Naive B cell (primary cell): ENCODE measurements at places on chromosomes 2 and 18. TPM values are rescaled to one million over a fixed set of nuclear protein-coding genes. Genes with fewer than 3 reads are reported as not detected.

DNA sequence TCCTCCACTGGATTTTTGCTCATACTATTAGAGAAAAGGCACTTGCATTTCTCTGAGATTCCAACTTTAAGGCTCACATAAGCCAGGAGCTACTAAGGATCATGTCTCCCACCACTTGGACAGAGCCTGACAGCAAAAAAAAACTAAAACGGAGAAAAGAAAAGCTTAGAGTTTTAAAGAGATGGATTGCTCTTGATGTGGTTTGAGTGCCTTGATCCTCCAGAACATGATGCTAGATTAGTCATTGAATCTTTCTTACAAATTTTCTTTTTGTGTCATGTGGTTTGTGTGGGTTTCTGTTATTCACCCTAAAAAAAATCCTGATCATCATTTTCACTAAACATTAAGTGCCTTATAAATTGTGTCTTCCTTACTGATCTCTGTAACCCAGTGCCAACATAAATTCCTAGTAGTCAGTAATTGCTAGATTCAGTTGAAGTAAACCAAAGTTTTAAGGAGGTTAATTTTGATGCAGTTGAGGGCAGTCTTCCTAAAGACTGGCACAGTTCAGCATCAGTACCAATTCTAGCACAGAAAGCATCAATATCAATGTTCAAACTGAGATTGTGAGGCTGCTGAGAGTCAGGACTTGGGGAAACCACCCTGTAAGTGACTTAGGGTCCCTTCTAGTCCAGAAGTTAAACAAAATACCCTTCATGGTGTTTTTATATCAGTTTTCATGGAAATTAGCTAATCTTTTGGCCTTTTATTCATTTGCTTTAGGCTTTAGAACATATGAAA is 206.3 kb downstream of the RAD51AP2 start:
- no peaks in the 10 kb centered on the region for H3K27me3 ChIP-seq
- H3K27ac ChIP-seq, result no peak overlapping the region
- no peaks in the 10 kb centered on the region for H3K36me3 ChIP-seq
- H3K4me3 ChIP-seq, result no peak overlapping the region
- H3K4me1 ChIP-seq, result no peaks in the 10 kb centered on the region

GRCh38 chr2:1593371-1594122 is 150.8 kb downstream of the PXDN start:
- H3K27me3 ChIP-seq, result peaks cover 18% of the 10 kb centered on the region
- DNase-seq, result no peak
- H3K4me1 ChIP-seq, result peaks cover 5% of the 10 kb centered on the region
- H3K27ac ChIP-seq, result no peak overlapping the region
- no peak overlapping the region for H3K4me3 ChIP-seq
- no peaks in the 10 kb centered on the region for H3K36me3 ChIP-seq

DNA sequence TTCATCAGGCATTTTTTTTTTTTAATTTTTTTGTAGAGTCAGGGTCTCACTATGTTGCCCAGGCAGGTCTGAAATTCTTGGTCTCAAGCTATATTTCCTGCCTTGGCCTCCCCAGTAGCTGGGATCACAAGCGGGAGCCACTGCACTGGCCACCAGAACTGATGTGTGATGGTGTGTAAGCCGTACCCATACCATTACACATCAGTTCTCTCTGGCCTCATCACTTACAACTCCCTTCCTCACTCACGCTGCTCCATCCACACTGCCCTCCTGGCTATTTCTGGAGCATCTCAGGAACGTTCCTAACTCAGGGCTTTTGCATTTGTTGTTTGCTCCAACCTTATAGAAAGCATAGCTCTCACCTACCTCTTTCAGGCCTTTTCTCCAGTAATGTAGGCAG is 834.5 kb upstream of the ID2 start:
- no peak overlapping the region for H3K4me3 ChIP-seq
- no peak for DNase-seq
- no peaks in the 10 kb centered on the region for H3K36me3 ChIP-seq
- H3K27ac ChIP-seq, result no peak overlapping the region
- peaks cover 6% of the 10 kb centered on the region for H3K27me3 ChIP-seq

DNA sequence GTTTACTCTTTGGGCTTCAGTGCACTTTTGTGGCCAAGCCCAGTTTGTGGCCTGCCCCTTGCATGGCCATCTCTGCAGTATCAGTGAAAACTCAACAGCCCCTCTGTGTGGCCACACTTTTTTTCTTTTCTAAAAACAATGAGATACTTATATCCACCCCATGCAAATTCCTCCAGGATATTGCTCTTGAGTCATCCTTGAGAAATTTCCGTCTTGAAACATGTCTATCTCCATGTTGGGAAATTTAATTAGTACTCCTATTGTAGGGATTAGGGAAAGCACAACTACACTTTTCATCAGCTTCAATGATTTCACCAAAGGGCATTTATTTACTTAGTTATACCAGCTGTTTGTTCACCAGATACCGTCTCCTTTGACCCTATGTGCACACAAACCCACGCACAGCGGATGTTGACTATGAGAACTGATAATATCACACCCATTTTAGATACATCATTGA is 993.1 kb downstream of the TSN start:
- H3K36me3 ChIP-seq, result no peaks in the 10 kb centered on the region
- no peak overlapping the region for H3K4me3 ChIP-seq
- H3K27me3 ChIP-seq, result no peaks in the 10 kb centered on the region
- no peaks in the 10 kb centered on the region for H3K4me1 ChIP-seq

DNA sequence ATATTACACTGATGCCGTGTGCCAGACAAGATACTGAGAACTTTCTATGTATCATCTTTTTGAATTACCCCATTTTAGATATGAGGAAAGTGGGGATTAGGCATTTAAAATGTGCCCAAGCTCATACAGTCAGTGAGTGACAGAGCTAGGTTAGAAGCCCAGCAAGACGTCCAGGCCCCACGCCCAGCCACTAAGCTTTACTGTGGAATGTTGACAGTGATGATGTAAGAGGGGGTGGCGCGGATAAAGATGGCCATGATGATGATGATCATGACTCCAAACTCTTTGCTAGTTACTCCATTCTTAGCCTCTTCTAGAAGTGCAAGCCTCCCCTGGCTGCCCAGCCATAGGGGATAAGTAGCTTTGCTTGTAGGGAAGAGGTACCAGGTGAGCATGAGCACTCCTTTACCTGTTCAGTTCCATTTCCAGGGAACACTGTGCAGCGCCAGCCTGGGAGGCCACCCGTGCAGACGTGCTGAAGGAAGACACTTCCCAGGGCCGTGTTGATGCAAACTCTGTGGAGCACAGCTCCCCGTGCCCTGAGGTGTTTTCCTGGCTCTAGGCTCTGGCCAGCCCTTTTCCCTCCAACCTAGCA is 65.5 kb downstream of the BCL2L11 start:
- no peak overlapping the region for H3K27ac ChIP-seq
- peaks cover 6% of the 10 kb centered on the region for H3K27me3 ChIP-seq
- DNase-seq, result no peak
- H3K36me3 ChIP-seq, result no peaks in the 10 kb centered on the region
- H3K4me1 ChIP-seq, result no peaks in the 10 kb centered on the region

DNA sequence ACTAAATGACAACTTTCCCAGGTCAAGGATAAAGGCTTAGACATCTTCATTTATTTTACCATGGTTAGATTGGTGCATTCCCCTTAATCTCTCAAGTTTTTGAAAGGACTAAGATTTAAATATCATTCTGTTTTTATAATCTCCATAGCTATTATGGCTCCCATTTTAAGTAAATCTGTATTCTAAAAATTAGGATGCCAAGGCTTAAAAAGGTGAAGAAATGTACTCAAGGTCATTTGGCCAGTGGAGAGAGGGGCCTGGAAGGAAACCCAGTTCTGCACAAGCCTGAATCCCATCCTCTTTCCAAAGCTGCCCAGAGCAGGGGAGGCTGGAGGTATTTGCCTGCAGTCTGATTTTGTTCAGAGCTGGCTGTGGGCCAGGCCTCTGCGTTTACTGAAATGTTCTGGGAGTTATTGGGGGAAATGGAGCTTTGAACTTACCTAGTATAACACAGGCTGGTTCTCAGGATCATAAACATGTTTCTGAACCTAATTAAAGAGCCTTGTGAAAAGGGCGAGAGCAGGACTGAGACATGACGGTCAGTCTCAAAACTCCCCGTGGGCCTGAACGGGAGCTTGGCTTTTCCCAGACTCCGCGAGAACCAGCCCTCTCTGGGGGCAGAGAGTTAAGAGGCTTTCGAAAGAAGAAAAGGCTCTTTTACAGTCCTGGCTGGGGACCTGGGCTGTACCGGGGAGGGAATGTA is 85.6 kb downstream of the DDX1 start:
- no peaks in the 10 kb centered on the region for H3K4me1 ChIP-seq
- H3K27me3 ChIP-seq, result peaks cover 26% of the 10 kb centered on the region
- H3K27ac ChIP-seq, result no peak overlapping the region
- no peak overlapping the region for H3K4me3 ChIP-seq
- DNase-seq, result no peak

DNA sequence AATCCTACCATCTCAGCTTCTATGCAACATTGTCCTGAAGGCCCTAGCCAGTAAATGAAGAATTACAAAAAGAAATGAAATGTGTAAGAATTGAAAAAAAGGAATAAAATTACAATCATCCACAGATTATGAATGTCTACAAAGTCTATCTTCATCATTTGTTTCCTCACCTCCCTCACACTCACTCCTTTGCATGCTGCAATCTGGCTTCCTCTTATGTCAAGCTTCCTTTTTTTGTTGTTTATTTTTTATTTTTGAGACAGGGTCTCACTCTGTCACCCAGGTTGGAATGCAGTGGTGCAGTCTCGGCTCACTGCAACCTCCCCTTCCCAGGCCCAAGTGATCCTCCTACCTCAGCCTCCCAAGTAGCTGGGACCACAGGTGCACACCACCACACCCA is 129.0 kb downstream of the CABYR start:
- H3K4me1 ChIP-seq, result peaks cover 20% of the 10 kb centered on the region
- H3K36me3 ChIP-seq, result no peaks in the 10 kb centered on the region
- DNase-seq, result no peak
- no peak overlapping the region for H3K4me3 ChIP-seq

GRCh38 chr18:47801817-47802216 is 128.6 kb downstream of the SMAD2 start:
- peaks cover 25% of the 10 kb centered on the region for H3K27me3 ChIP-seq
- H3K4me3 ChIP-seq, result no peak overlapping the region
- no peaks in the 10 kb centered on the region for H3K4me1 ChIP-seq
- H3K36me3 ChIP-seq, result no peaks in the 10 kb centered on the region
- no peak overlapping the region for H3K27ac ChIP-seq
- no peak for DNase-seq

- no peak for DNase-seq
- no peaks in the 10 kb centered on the region for H3K36me3 ChIP-seq
- peaks cover 8% of the 10 kb centered on the region for H3K4me1 ChIP-seq
- no peak overlapping the region for H3K4me3 ChIP-seq
- peaks cover 21% of the 10 kb centered on the region for H3K27me3 ChIP-seq
Observed at GRCh38 chr2:40457366-40457765, 5.5 kb upstream of the SLC8A1 start.

DNA sequence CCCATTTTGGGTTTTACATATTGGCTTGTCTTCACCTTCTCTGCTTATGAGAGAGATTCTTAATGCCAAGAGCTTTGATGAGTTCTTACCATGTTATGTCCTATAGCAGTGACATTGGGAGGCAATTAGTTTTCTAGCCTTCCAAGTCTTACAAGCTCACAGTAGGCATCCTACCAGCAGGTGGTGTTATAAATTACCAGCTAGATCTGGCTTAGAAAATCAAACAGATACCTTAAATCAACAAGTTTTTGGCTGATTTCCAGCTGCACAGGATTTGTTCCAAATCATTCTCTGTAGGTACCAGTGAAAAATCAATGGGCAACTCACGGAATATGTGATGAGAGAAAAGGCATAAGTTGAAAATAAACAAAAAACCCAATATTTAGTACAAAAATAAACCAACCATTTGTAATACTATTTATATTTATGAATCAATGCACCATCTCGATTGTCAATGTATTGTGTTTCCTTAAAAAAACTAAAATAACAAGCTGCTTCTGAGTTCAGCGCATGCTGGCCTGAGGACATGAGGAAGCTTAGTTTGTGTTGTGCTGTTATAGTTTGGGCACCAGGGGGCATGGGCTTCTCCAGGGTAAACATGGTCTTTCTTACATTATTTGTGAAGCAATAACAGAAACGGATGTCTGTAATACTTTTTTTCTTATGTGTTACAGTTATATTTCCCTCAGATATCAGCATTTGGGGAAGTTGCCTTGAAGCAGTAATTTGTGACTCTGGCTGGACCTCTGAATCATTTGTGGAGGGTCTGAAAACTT is 34.1 kb upstream of the NXPH2 start:
- no peak overlapping the region for H3K27ac ChIP-seq
- H3K36me3 ChIP-seq, result no peaks in the 10 kb centered on the region
- H3K27me3 ChIP-seq, result peaks cover 14% of the 10 kb centered on the region
- H3K4me3 ChIP-seq, result no peak overlapping the region
- no peaks in the 10 kb centered on the region for H3K4me1 ChIP-seq

- peaks cover 8% of the 10 kb centered on the region for H3K27me3 ChIP-seq
- no peaks in the 10 kb centered on the region for H3K36me3 ChIP-seq
- H3K4me3 ChIP-seq, result no peak overlapping the region
- DNase-seq, result no peak
- no peak overlapping the region for H3K27ac ChIP-seq
Observed at GRCh38 chr18:31954349-31954748, 11.4 kb upstream of the TRAPPC8 start.

DNA sequence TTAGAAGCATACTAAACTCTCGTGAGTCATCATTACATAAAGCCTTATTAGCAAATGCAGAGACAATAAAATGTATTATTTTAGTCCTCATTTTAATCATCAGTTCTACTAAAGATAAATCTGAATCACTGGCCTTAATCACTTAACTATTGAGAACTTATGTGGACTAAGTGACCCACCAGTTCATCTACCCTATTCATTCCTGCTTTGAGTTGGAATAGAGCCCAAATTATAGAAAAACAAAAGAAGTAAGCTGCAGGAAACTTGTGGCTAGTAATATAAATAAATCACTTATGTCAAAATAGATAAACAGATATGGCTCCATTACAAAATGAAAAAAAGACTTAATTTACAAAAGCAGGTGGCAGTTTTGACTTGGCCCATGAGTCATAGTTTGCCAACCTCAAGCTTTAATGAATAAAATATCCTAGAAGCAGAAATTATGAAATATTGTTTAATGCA is 851.8 kb upstream of the CRIM1 start:
- no peak overlapping the region for H3K27ac ChIP-seq
- H3K4me1 ChIP-seq, result no peaks in the 10 kb centered on the region
- no peak for DNase-seq
- no peaks in the 10 kb centered on the region for H3K27me3 ChIP-seq
- H3K36me3 ChIP-seq, result no peaks in the 10 kb centered on the region

DNA sequence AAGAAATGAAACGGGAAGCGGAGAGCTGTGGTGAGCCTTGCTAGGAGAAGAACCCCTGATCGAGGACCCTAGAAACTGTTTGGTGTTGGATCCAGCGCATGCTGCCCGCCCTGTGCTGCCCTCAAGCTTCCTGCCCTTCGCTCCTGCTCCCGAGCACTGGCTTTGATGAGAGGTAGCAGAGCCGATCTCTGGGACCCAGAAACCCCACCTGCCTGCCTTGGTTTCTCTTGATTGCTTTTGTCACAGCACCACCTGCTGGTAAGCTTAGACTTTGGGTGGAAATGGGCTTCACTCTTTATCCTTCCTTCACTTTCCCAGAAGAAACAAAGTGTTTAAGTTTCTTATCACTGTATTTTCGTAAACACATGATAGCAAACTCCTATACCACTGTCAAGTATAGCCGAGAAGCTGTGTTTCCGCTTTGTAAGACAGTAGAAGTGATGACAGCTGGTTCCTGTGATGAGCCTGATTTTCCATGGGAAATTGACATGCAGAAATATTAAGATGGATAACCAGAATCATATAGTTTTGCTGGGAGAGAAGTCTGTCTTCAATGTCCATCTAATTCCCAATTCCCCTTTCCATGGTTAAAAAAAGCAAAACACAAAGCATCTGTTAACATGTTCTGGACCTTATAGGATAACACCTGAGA is 267.4 kb downstream of the PHLPP1 start:
- peak; percentile 47 for DNase-seq
- peaks cover 5% of the 10 kb centered on the region for H3K4me1 ChIP-seq
- no peak overlapping the region for H3K27ac ChIP-seq
- peak overlapping the region; percentile 29 for H3K4me3 ChIP-seq

FBXO48 gene
- polyA plus RNA-seq, result 0.49 TPM

ABCG8 gene
- not detected for polyA plus RNA-seq

ABCB11 gene
- not detected for polyA plus RNA-seq
